ENCODE measurements at places on chromosomes 2 and 18.

GRCh38 chr2:166157578-166157977 is 29.8 kb upstream of the SCN1A start:
- DNase-seq = no peak

- no peak for DNase-seq
Observed at GRCh38 chr2:190328573-190329147, 9.0 kb upstream of the HIBCH start.

GRCh38 chr2:46650556-46651001 is 171.2 kb downstream of the TMEM247 start:
- peak; percentile 34 for DNase-seq

DNA sequence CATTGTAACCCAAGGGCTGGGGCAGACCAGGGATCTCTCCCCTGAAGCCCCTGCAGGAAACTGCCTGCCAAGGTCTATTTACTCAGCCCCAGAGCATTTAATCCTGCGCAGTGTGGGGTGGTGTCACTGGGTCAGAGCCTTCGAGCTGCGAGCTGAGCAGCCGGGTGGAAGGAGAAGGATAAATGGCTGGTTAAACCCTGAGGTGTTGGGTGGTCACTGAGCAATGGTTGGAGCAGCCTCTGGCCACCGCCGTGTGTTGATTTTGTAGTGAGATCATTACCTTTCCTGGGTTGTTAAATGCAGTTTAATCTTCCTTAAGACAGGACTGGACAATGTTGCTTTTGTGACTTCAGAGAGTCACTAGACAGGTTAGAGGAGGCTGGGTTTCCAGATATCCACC is 98.1 kb downstream of the SETBP1 start:
- no peak for DNase-seq

DNA sequence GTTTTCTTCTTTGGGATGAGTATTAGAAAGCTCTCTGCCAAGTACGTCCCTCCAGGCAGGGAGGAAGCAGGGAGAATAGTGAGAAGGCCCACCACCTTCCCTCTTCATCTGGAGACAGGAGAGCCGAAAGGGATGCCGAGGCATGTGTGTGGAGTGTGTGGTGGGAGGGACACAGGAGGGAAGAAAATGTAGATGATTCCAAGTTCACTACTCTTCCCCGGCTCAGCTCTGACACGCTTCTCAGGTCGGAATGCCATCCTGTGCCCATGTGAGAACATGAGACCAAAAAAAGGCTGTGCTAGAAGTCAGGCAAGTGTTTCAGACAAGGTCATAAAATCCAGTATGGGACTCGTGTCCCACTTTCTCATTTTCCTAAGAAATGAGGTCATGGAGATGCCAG is 47.4 kb downstream of the GYPC start:
- no peak for DNase-seq

DNA sequence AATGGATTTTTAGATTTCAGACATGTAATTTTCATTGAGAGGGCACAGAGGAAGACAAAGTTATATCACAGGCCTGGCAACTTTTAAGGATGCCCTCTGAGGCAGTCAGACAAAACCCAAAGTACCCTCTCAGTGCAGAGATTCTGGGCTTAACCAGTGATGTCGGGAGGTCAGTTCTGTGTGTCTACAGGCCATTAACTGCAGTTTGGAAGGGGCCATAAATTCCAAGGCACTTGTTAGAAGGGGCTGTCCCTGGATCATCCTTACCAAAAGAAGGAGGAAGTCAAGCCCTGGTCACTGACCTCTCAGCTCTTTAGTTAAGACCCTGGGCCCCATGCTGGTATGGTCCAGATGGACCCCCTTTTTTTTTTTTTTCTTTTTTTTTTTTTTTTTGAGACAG is 60.7 kb downstream of the LRRFIP1 start:
- DNase-seq = no peak

GRCh38 chr2:215514516-215514915 is 78.6 kb upstream of the FN1 start:
- DNase-seq = no peak

- DNase-seq = no peak
Observed at GRCh38 chr2:11761259-11761658, 14.8 kb downstream of the LPIN1 start.

DNA sequence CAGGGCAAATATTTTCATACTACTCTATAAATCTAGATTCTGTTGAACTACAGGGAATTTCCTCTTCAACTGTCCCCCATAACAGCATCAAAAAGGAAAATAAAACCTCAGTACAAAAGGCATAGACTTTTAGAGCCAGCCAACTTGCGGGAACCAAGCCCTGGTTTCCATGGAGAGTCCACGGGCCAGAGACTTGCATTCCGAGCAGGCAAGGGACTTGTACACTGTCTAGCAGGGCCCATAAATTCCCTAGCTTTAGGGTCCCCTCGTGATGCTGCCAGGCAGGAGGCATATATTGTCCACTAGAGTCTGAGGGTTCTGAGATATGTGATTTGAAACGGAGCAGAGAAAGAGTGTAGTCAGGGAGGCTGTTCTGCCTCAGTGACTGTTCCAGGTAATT is 153.1 kb upstream of the SLC14A2 start:
- no peak for DNase-seq

DNA sequence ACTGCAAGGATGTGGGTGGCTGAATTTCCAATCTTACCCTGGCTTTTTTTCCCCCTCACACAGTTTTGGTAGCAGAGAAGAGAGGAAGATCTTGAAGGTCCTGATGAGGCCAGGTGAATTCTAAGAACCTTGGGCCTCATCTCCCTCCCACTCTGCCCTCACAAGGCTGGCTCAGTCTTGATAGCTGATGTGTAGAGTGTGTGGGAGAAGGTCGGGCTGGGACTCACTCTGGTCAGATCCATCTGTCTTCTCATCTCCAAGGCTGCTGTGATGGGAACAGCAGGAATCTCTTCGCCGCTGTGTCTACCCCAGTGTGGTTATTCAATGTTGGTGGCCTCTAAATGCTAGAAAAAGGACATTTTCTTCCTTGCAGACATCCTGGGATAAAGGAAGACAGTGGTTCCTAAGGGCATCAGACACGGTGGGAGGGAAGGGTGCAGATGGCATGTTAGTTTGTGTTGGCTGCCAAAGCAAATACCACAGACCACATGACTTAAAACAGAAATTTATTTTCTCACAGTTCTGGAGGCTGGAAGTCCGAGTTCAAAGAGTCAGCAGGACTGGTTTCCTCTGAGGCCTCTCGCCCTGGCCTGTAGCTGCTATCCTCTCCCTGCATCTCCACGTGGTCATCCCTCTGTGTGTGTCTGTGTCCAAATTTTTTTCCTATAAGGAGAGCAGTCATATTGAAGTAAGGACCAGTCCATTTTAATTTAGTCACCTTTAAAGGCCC is 37.6 kb upstream of the MGAT4A start:
- no peak for DNase-seq

All from NK-92 treated with Interleukin-12 subunit alpha and Interleukin-12 subunit beta, amount 100 ng/mL, for 24 hours (cell line).